Activated T-helper 17 cell treated with anti-CD3 and anti-CD28 coated beads, Interleukin-2, amount 50 U/mL, for 72 hours (primary cell): ENCODE measurements at places on chromosomes 16 and 17.

DNA sequence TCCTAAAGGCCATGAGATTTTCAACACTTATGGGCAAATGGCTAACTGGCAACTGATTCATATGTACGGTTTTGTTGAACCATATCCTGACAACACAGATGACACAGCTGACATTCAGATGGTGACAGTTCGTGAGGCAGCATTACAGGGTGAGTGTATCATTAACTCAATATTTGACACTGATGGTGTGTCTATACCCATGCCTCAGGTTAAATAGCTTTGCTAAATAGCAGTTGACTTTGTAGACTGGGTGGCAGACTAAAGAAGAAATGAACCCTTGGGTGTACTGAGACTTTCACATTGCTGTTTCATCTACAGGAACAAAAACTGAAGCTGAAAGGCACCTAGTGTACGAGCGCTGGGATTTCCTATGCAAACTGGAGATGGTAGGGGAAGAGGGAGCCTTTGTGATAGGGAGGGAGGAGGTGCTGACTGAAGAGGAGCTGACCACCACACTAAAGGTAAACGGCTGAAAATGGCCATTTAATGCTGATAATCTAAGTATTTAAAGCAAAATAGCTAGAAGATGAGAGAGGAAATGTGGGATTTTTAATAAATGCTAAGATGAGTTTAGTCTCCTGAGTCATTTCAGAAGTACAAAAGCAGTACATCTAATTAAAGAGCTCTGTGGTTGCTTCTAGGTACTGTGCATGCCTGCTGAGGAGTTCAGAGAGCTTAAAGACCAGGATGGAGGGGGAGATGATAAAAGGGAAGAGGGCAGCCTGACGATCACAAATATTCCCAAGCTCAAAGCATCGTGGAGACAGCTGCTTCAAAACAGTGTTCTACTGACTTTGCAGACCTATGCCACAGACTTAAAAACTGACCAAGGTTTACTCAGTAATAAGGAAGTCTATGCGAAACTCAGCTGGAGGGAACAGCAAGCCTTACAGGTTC is 3.0 kb downstream of the SETD6 start:
- ATAC-seq, result peak; percentile 25
- H3K36me3 ChIP-seq, result peaks cover 76% of the 10 kb centered on the region
- peak overlapping the region; percentile 5 for H3K4me3 ChIP-seq
- peak overlapping the region; percentile 44 for H3K27ac ChIP-seq

GRCh38 chr16:11788914-11789313 is 8.1 kb downstream of the ZC3H7A start:
- H3K36me3 ChIP-seq, result peaks cover 39% of the 10 kb centered on the region

DNA sequence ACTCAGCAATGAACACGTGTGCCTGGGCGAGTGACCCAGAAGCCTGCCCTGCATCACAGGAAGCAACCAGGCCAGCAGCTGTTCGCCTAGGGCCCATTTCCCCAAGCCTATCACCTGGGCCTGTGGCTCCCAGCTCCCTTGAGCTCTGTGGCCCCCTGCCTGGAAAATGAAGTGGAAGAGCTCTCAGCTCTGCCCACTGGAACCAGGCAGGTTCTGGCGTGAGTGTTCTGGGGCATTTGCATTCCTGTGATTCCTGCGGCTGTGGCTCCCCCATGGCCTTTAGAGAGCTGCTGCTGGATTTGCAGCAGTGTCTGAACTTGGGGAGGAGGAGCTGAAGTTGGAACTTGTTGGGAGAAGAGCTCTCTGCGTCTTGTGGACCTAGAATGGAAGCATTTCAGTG is 22.8 kb downstream of the PGS1 start:
- H3K4me1 ChIP-seq, result peaks cover 3% of the 10 kb centered on the region
- H3K27ac ChIP-seq, result peak overlapping the region; percentile 38
- no peak for ATAC-seq
- no peak overlapping the region for H3K4me3 ChIP-seq

GRCh38 chr17:17712268-17712924 is 31.1 kb downstream of the RAI1 start:
- H3K4me3 ChIP-seq, result no peak overlapping the region
- ATAC-seq, result peak; percentile 92

DNA sequence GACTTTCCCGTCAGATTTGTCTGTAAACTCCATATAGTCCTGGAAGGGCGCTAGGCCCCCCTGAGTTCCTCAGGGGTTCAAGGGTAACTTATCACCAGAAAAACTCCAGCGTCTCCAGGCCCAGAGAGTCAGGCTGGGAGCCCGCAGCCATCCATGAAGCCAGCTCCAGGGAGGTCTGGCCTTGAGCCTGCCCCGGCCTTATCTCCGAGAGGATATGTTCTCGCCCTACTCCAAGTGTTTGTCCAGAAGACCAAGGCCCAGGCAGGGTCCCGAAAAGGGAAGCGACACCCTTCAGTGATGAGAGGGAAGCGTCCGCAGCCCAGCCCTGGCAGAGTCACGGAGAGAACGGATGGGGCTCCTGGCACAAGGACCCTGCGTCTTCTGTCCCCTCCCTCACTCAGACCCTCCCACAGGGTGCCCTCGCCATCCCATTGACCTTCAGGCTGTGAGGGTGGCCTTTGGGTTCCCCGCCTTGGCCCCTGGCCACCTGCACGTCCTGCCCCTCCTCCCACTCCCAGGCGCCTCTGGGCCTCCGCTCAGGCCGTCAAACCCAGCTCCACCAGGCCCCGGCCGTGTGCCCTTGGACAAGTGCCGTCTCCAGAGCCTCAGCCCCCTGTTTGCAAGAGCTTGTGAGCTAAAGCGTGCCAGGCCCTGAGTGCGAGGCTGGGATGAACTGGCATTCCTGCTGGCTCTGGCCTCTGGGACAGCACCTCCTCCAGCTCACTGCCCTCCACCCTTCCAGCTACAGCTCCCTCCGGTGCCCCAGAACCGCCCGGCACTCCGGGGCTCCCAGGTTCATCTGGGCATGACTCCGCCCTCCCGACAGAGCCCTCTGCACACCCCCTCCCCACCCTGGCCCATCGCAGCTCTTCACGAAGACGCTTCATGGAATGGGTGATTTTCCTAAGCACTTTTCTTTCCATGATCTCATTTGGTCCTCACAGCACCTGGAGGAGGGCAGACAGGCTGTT is 83.4 kb downstream of the ZDHHC7 start:
- ATAC-seq, result no peak
- no peaks in the 10 kb centered on the region for H3K27me3 ChIP-seq
- peaks cover 17% of the 10 kb centered on the region for H3K36me3 ChIP-seq
- peaks cover 11% of the 10 kb centered on the region for H3K4me1 ChIP-seq

DNA sequence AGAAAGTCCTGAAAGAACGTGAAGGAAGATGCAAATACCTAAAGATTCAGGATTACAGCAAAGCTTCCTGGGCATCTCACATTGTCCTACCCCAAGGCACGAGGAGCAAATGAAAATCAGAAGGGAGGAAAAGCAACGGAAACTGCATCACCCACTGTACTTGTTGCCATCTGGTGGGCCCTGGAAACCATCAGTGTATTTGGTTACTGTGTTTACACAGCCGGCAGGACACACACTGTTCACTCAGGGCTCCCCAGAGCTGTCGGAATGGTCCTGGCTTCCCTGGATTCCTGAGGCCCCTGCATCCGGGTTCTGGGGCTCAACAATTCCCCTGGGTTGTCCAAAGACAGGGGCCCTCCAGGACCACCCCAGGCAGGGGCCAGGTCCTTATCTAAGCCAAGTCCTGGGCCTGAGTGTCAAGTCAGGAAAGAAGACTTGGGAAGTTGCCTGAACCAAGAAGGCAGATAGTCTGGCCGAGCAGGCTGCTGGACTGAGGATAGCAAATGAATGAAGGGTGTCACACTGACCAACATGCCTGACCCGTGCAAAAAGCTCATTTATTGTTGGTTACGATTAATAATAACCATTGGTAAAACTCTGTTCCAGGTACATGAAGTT is 52.8 kb downstream of the SOX9 start:
- no peaks in the 10 kb centered on the region for H3K4me1 ChIP-seq
- H3K4me3 ChIP-seq, result no peak overlapping the region
- peaks cover 22% of the 10 kb centered on the region for H3K27me3 ChIP-seq
- no peaks in the 10 kb centered on the region for H3K36me3 ChIP-seq
- ATAC-seq, result no peak

- H3K4me1 ChIP-seq, result no peaks in the 10 kb centered on the region
- no peak overlapping the region for H3K4me3 ChIP-seq
- H3K36me3 ChIP-seq, result no peaks in the 10 kb centered on the region
- H3K27ac ChIP-seq, result no peak overlapping the region
Measured at GRCh38 chr16:72397876-72398275, 225.9 kb upstream of the PMFBP1 start.

DNA sequence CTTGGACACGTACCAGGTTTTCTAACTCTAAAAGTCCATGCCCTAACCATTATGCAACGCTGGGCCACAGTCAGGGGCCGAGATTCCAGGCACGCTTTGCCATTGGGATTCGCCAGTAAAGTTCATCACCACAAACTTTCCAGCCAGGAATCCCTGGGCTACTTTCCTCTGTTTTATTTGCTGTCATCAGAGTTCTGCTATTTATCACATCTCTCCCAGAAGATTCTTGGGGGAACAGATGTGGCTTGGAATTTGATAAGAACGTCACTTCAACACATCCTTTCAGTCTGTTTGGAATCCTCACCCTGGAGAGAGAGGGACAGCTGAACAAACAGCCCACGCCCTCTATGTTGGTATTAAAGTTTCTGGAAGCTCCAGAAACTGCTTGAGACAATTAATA is 109.6 kb upstream of the CACNG3 start:
- peaks cover 37% of the 10 kb centered on the region for H3K36me3 ChIP-seq
- H3K27me3 ChIP-seq, result no peaks in the 10 kb centered on the region
- H3K4me3 ChIP-seq, result no peak overlapping the region
- ATAC-seq, result no peak

- peaks cover 22% of the 10 kb centered on the region for H3K4me1 ChIP-seq
- no peaks in the 10 kb centered on the region for H3K36me3 ChIP-seq
- peaks cover 4% of the 10 kb centered on the region for H3K27me3 ChIP-seq
- no peak overlapping the region for H3K4me3 ChIP-seq
- ATAC-seq, result peak; percentile 96
Measured at GRCh38 chr17:40373324-40373723, 8.8 kb upstream of the GJD3 start.

DNA sequence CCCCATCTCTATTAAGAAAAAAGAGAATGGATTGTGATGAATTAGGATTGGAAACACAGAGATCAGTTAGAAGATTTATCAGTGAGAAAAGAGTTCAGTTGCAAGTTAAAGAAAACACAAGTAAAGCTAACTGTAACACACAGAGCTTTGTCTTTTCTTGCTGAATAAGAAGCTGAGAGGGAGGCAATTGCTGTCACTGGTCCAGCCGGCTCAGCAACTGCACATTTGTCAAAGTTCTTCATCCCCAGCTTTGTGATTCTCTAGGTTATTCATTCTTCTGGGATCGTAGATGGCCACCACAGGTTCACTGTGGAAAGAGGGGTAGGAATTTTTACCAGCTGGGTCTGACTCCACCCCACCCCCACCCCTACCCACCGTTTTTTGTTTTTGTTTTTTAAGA is 615.7 kb downstream of the WWOX start:
- no peak overlapping the region for H3K4me3 ChIP-seq
- H3K36me3 ChIP-seq, result no peaks in the 10 kb centered on the region
- no peak for ATAC-seq
- H3K4me1 ChIP-seq, result peaks cover 4% of the 10 kb centered on the region
- H3K27ac ChIP-seq, result no peak overlapping the region

DNA sequence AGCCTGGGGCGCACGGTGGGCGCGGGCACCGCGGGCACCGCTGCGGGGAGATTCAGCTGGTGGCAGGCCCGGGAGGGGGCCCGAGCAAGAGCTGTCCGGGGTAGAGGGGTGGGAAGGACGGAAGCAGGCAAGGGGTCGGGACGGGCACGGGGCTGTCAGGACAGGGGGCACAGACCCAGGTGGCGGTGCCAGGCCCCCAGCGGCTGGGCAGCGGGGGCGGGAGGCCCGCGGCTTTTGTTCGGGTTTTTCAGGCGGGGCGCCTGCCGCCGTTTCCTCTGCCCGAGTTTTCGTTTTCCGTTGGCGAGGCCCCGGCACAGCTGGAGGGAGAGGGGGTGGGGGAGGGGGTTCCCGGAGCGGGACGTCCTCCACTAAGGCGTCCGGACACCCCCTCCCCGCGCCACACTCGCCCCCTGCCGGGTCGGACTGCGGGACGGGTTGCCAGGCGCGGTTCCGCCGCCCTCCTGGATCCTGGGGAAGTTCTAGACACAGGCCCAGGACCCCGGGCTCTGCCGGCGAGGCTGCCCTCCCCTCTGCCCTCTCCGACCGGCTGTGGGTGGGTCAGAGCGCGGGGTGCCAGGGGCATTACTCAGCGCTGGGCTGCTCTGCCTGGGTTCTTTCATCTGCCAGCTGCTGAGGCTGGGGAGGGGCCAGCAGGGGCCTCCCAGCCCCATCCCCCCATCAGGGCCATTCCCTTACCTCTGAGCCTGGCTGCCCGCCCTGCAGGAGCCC is 543 bp downstream of the ARHGAP23 start:
- peak overlapping the region; percentile 61 for H3K4me3 ChIP-seq
- peak; percentile 33 for ATAC-seq
- H3K4me1 ChIP-seq, result peaks cover 6% of the 10 kb centered on the region
- no peaks in the 10 kb centered on the region for H3K36me3 ChIP-seq

GRCh38 chr16:23840310-23840709 is 4.5 kb downstream of the PRKCB start:
- H3K36me3 ChIP-seq, result peaks cover 82% of the 10 kb centered on the region
- H3K27me3 ChIP-seq, result no peaks in the 10 kb centered on the region
- peak overlapping the region; percentile 69 for H3K27ac ChIP-seq
- ATAC-seq, result no peak

DNA sequence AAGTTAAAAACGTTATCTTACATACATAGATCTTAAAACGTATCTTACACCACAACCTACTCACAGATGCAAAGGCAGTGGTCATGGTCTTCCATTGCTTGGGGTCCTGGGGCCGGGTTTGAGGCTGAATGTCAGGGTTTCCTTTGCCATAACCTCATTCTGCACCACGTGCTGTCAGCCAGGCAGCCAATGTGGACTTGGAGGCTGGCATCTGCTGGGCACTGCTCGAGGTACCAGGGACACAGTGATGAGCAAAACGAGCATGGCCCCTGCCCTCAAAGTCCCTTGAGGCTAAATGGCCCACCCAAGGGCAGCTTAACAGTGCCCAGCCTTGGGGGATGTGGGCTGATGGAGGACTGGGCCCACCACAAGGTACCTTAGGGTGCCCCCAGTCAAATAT is 35.8 kb upstream of the RGS9 start:
- H3K4me3 ChIP-seq, result peak overlapping the region; percentile 85
- no peak for ATAC-seq
- H3K36me3 ChIP-seq, result no peaks in the 10 kb centered on the region
- no peak overlapping the region for H3K27ac ChIP-seq
- H3K4me1 ChIP-seq, result peaks cover 14% of the 10 kb centered on the region
- H3K27me3 ChIP-seq, result no peaks in the 10 kb centered on the region

GRCh38 chr17:78746263-78746948 is 35.7 kb downstream of the CYTH1 start:
- H3K27ac ChIP-seq, result peak overlapping the region; percentile 100
- H3K4me1 ChIP-seq, result peaks cover 71% of the 10 kb centered on the region
- ATAC-seq, result no peak
- peaks cover 82% of the 10 kb centered on the region for H3K36me3 ChIP-seq
- peak overlapping the region; percentile 84 for H3K4me3 ChIP-seq

GRCh38 chr16:19235478-19235877 is 50.1 kb upstream of the CLEC19A start:
- H3K27ac ChIP-seq, result no peak overlapping the region
- no peaks in the 10 kb centered on the region for H3K4me1 ChIP-seq
- no peak for ATAC-seq
- H3K27me3 ChIP-seq, result no peaks in the 10 kb centered on the region
- no peak overlapping the region for H3K4me3 ChIP-seq
- H3K36me3 ChIP-seq, result no peaks in the 10 kb centered on the region
